Stimulated activated CD8-positive, alpha-beta memory T cell treated with anti-CD3 and anti-CD28 coated beads, Interleukin-15, amount 100 ng/mL, for 48 hours (primary cell): ENCODE measurements at places on chromosomes 13 and 19.
A peak's percentile ranks its signal among the peaks of the same experiment; 100 is the strongest.

- DNase-seq, result no peak
Measured at GRCh38 chr19:34713262-34713637, 20.8 kb upstream of the ZNF181 start.

GRCh38 chr19:16062789-16063188 is 13.5 kb upstream of the TPM4 start:
- DNase-seq, result no peak

- no peak for DNase-seq
Measured at GRCh38 chr13:74929436-74929835, 552.5 kb downstream of the TBC1D4 start.

DNA sequence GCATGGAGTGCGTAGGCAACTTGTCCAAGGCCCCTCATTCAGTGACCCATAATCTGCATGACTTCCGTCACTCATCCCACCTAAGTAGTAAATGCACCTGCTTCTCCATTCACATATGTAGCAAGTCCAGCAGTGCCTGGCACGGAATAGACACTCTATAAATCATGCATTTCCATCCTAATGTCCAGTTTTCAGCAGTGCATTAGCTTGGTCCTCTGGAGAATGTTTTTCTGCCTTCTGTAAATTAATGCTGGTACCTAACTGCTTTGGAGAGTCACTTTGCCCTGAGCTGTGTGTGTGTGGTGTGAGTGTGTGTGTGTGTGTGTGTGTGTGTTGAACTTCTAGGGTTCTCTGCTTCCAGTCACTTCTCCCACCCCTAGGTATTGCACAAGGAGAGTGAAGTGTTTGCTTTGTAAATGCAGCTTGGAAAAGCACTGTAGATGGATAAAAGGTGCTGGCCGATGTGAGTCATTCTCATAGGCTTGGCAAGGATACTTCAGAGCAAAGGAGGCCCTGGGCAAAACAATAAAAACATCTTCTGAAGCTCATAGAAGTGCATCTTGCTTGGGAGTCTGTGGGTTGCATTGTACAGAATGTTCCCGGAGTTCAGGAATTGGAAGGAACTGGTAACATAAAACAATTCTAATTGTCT is 181.8 kb downstream of the KATNAL1 start:
- no peak for DNase-seq

- no peak for DNase-seq
Measured at GRCh38 chr13:43484432-43485225, 302.1 kb downstream of the ENOX1 start.

DNA sequence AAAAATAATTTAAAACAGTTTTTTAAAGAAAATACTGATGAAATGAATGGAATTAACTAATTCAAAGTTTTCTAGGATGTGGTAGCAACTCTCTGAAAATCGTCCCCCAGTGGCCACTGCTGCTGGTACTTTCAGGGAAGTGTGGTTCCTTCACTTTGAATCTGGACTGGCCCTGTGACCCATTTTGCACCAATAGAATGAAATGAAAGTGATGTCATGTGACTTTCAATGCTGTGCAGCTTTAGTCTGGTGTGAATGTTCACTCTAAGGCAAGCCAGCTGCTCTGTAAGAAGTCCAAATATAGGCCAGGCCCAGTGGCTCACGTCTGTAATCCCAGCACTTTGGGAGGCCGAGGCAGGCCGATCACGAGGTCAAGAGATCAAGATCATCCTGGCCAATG is 26.4 kb upstream of the HNRNPA1L2 start:
- DNase-seq, result no peak

- no peak for DNase-seq
Measured at GRCh38 chr13:45592758-45593157, 22.8 kb downstream of the ERICH6B start.

- no peak for DNase-seq
Measured at GRCh38 chr13:48506092-48506701, 26.7 kb downstream of the RCBTB2 start.

DNA sequence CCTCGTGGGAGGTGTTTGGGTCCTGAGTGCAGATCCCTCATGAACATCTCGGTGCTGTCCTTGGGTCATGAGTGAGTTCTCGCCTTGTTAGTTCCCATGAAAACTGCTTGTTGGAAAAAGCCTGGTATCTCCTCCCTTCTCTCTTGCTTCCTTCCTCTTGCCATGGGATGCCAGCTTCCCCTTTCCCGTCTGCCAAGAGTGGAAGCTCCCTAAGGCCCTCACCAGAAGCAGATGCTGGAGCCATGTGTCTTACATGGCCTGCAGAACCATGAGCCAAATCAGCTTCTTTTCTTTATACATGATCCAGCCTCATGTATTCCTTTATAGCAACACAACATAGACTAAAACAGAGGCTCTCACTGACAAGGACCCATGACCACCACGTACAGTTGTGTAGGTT is 8.2 kb downstream of the ADGRE2 start:
- DNase-seq, result no peak

DNA sequence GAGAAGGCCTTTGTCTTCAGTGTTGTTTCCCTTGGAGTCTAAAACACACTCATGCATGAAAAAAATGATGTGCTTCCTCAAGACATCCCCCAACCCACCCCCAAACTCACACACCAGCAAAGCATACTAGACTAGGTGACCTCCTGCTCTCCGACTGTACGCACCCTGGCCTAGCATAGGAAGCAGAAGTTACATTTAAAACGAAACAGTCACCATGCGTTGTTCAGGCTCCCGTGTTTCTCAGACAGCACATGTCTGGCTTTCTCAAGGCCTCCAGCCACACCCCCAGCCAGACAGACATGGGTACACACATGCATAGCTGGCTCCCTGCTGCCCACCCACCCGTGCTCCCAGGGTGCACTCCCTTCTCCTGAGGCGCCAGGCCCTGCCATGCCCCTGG is 28.7 kb upstream of the C1QTNF9 start:
- no peak for DNase-seq

DNA sequence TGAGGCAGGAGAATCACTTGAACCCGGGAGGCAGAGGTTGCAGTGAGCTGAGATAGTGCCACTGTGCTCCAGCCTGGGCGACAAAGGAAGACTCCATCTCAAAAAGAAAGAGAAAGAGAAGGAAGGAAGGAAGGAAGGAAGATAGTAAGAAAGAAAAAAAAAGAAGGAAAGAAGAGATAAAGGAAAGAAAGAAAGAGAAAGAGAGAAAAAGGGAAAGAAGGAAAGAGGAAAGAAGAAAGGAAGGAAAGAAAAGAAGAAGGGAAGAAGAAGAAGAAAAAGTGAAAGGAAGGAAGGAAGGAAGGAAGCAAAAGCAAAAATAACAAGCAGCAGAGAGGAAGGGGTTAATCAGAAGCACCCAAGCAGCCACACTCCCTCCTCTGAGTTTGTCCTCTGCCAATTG is 32.1 kb downstream of the NWD1 start:
- no peak for DNase-seq

DNA sequence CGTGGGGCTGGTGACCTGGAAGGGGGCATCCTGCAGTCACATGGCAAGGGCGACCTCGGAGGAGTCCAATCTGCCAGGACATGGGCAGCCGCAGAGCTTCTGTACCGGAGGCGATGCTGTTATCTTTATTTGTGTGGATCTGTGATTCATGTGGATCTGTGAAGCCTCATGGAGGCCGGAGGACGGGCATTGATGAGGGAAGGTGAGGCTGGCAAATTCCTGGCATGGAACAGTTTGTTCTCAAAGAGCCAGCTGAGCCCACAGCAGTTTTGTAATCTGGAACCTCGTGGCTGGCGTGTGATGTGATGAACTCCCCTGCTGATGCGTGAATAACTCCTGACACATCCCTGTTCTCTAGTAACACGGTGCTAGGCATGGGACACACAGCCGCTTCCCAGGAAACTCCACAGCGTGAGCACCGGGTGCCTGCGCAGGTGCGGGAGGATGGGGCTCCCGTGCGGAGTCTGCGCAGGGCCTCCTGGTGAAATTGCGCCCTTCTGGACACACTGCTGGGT is 40.4 kb downstream of the ATP11A start:
- DNase-seq, result no peak

DNA sequence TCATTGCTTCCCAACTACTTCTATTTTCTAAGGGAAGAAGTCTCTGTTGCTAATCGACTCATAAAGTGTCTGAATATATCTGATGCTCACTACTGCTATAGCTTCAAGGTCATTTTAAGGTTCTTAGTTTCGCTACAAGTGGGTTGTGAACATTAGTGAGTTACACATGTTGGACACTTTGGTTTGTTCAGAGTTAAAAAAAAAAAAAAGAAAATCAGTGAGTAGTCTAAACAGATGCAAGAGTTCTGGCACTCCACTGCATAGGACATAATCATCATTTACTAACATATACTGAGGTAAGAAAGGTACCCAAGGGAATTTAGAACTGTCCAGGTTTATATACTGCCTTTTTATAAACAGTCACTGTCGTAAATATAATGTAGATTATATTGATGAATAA is 108.8 kb downstream of the KLF12 start:
- no peak for DNase-seq

GRCh38 chr13:113210833-113211232 is 1.4 kb downstream of the CUL4A start:
- no peak for DNase-seq

- DNase-seq, result no peak
Measured at GRCh38 chr13:25692099-25692498, 320.3 kb downstream of the ATP8A2 start.

GRCh38 chr13:113320226-113320875 is 23.3 kb downstream of the LAMP1 start:
- no peak for DNase-seq

GRCh38 chr13:102907886-102908515 is 62.2 kb downstream of the ERCC5 start:
- DNase-seq, result no peak

GRCh38 chr13:74005320-74006157 is 128.7 kb downstream of the KLF12 start:
- no peak for DNase-seq

GRCh38 chr13:40562975-40563349 is 103.5 kb downstream of the FOXO1 start:
- no peak for DNase-seq

GRCh38 chr19:55487924-55488687 is at the start of gene SSC5D:
Gene SSC5D (plus strand): TSS chr19:55488436. CDS start chr19:55488590, 154 bp downstream.
- no peak for DNase-seq

GRCh38 chr19:15641901-15642491 is 1.3 kb downstream of the CYP4F3 start:
- no peak for DNase-seq

GRCh38 chr19:14516746-14517438 is 1.3 kb downstream of the DNAJB1 start:
- DNase-seq, result no peak

DNA sequence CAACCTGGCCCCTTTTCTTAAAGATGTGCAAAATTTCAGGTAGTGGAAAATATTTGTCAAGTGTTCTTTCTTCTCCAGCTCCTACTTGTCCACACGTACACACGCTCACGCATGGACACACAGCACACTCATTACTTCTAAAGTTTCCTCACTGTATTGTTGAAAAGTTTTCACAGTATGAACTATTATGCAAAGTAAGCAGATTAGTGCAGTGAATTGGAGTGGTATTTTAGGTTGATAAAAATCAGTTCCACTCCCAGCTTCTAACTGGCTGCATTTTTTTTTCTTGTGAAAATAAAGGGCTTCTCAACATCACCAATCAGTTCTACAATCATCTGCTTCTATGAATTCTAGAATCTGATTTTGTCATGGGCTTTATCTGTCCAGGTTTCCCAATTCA is 264.5 kb downstream of the DCT start:
- DNase-seq, result no peak

GRCh38 chr13:22091971-22092300 is 421.1 kb downstream of the FGF9 start:
- no peak for DNase-seq

GRCh38 chr19:45768655-45768983 is 433 bp downstream of the SIX5 start:
- no peak for DNase-seq

DNA sequence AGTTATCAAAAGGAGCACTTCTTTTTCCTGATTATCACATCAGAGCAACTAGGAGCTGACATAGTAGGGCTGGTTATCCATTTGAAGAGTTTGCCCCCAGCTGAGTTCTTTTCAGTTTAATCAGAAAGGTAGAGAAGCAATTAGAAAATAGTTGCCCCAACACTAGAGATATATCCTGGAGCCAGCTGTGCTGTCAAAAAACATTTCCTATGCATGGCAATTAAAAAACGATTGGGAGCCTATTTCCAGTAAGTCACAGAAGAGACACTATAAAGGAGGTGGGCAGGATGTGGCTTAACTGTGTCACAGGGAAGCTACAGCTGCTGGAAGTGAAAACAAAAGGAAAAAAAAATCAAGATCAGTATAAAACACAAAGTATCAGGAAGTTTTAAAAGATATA is 155.7 kb upstream of the SLITRK1 start:
- no peak for DNase-seq

GRCh38 chr19:5624018-5624663 is 1.3 kb downstream of the SAFB start:
- no peak for DNase-seq

GRCh38 chr19:10535613-10536012 is 8.1 kb upstream of the ATG4D start:
- no peak for DNase-seq

DNA sequence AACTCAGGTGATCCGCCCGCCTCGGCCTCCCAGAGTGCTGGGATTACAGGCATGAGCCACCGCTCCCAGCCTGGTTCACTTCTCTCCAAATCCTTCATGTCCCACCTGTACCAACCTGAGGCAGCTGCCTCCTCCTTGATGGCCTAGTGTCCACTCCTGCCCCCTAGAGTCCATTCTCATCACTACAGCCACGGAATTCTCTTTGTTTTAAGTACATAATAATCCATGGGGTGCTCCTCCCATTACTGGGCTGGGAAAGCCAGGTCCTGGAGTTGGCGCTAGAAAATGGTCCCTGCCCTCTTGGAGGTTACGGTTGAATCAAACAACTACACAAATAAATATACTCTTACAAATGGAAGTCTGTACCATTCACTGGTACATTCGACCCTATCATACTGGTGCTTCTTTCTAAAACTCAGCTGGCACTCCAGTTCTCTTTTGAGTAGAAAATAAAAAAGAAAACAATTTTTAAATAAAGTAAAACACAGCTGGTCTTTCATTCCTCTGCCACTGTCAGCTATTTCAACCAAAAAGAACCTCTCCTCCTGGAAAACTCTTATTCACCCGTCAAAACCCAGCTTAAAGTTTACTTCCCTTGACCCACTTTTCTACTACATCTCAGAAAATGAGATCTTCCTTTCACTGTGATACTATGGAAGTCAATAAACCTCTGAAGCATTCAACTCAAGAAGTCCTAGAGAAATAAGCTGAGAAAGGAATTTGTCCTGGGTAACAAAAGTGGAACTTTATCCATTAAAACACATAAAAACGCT is 22.4 kb upstream of the ARHGEF18 start:
- no peak for DNase-seq

DNA sequence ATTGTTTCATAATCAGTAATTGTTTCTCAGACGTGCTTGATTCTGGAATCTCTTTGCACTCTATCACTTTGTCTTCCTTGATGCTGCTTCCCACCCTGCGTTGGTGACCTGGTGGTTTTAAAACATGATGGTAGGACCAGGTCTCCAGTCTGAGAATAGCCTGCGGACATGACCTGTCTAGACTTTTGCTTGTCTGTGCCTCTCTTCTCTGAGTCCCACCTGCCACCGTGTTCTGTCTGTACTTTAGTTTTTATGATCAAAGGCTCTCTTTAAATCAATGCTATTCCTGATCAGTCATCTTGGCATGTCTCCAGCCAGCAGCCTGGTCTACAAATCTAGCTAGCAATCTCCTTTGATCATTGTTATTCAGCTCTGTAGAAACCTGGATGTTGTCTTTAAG is 933.9 kb downstream of the DIAPH3 start:
- DNase-seq, result no peak

GRCh38 chr13:91946498-91947070 is 548.2 kb downstream of the GPC5 start:
- DNase-seq, result no peak

- peak; percentile 83 for DNase-seq
Measured at GRCh38 chr19:52897138-52897935, at the start of gene ZNF320. Gene ZNF320 (minus strand): TSS chr19:52897635. CDS start chr19:52890255, 7,380 bp downstream.
